Activated effector memory CD4-positive, alpha-beta T cell treated with Interleukin-2 at 50 U/mL for 16 hours (primary cell): ENCODE measurements at places on chromosomes 2 and 18.

GRCh38 chr2:230695551-230695950, 17.1 kb upstream of the CAB39 start:
- DNase-seq = no peak

DNA sequence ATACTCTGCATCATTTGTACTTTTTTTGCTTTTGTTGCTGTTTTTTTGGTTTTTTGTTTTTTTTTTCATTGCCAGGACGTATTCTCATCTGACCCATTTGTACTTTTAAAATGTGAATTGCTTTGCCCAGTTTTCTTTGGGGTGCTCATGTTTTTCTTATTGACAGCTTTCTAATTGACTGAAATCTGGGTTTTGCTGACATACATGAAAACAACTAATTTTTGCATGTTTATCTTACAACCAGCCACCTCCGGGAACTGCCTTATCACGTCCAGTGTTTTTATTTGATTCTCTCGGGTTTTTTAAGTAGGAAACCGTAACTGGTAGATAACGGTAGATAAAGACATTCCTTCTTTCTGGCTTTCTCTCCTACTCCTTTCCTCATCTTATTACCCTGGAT, 38.6 kb downstream of the SNORC start:
- no peak for DNase-seq

GRCh38 chr18:3139406-3139805, 80.4 kb downstream of the MYOM1 start:
- no peak for DNase-seq

- no peak for DNase-seq
Observed at GRCh38 chr2:135451966-135452365, 79.1 kb downstream of the ZRANB3 start.

DNA sequence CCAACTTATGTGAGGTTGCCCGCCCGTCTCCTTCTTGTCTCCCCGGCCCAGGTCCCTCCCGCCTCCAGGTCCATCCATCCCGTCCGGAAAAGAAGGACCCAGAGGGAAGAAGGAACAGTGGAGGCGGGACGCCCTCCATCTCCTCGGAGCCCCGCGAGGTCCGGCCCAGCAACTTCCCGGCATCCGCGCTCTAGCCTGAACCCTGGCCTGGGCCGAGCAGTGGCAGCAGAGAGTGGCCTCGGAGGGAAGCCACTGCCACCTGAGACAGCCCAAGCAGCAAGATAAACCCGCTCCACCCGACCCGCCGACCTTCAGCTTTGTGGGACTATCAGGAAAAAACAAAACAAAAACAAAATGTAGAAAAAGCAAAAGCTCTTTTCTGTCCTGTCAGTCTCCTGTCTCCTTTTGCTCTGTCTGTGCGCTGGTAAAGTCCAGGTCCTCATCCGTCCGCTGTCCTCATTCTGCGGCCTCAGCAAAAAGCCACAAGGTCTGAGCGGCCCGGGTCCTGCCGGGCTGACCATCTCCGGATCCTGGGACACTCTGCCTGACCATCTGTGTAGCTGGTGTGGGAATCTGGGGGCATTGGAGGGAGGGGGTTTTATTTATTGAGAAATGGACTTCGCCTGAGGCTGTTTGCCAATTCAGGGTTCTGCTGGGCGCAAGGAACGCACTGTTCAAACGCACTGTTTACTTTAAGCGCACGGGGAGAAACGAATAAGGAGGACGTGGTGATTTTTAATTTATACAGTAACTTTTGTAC, 3.1 kb downstream of the DLX1 start:
- DNase-seq = no peak

- no peak for DNase-seq
Observed at GRCh38 chr2:228581731-228582130, 400.2 kb upstream of the SPHKAP start.

GRCh38 chr18:58552057-58552461, 76.8 kb downstream of the ALPK2 start:
- DNase-seq = no peak

DNA sequence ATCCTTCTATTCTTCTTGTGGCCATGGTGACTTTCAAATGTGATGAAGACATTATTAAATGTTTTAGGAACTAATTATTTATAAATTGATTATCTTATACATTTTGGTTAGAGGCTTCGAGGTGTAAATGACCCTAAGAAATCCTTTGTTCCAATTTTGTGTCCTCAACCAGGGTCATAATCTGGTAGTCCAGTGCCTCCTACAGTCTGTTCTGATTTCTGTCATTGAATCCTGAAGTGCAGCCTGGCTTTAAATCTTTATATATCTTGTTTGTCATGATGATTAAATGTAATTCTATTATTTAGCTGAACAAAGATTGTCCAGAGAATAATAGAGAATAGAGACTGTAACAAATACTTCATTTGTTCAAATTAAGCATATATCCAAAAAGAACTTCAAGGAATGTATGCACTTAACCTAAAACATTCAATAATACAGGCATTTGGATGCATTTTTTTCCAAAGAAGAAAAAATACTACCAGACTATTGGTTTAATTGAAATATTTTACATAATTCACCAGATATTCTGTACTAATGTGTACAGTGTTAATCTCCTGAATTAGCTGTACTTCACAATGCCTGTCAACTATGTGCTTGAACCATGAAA, 89.8 kb downstream of the PRPF40A start:
- DNase-seq = no peak

DNA sequence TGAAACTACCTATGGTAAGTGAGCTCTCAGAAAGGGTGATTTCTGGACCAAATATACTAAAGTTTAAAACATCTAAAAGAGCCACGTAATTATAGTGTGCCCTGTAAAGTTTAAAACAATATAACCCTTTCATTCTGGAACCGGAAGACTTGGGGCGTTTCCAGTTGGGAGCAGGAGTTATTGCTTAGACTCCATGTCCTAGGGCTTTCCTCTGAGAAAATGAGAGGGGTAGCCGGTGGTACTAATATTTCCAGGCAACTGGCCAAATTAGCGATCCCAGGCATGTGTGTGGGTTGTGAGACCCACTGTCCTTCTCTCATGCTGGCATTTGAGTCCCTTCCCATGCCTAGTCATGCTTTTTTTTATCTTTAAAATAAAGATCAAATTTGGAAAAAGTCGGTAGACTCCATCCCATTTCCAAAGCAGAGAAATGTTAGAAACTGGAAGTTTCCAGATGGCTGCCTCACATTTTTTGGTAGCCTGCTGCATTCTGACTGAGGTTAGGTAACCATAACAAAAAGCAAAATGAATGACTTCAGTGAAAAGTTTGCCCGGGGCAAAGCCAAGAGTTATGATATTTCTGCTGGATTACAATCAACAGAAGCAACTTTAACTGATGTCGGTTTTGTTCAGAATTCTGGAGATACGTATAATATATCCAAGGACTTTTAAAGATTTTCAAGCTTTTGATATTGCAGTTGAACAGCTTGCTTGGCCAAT, 227.4 kb downstream of the SS18 start:
- no peak for DNase-seq

- no peak for DNase-seq
Observed at GRCh38 chr2:10454505-10454904, 6.4 kb upstream of the ODC1 start.

DNA sequence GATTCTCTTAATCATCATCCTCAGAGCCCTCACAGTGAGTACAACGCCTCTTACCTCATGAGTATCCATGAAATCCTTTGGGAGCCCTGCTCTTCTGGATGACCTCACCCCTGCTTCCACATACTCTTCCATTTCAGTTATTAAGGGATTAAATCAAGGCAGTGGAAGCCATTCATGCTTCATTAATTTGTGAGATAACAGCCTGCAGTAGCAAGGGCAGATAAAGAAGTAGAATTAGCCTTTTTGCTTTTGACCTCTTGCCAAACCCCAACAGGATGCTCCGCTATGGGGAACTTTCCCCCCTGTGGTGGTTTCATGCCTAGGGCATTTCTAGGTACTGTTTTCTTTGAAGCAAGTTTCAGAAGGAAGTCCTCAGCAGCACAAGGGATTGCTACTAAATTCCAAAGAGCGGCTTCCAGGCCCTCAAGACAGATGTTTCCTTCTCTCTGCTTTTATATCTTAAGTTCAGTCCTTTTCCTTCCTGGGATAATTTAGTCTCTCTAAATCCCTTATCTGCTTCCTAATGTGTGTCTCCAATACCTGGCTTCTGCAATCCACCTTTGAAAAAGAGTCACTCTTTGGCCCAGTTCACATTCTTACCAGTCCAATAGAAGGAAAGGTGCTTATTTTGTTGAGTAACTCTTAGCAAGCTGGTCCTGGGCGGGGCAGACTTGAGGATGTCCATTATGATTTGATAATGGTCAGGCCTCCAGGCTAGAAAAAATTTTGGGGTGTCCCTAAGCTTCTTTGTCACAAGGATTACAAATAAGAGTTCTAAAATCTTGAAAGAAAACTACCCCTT, 76.9 kb downstream of the MYO1B start:
- no peak for DNase-seq

DNA sequence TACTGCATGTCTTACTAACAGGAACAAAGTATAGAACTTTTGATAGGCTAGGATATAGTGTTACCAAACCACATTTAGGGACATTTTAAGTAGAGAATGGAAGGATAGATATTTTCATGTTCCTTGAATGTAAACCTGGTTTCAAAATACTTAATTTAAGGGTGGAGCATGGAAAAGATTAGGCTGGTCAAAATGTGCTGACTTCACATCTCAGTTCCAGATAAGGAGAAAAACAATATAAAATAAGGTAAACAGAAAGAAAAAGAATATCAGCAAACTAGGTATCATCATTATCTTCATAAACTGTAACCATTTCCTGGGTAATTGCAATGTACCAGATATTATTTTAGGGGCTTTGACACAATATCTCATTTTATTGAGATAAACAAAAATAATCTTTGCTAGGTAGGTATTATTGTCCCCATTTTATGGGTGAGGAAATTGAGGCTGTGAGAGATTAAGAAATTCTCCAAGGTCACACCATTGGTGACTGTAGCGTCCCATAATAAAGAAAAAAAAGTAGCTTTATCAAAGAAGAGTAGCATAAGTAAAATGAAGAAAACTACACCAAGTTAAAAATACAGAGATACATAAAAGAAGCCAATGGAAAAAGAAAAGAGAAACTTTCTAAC, 3.6 kb downstream of the PDE11A start:
- DNase-seq = no peak
